ENCODE measurements at places on chromosomes 7 and 10. TPM values are rescaled to one million over a fixed set of nuclear protein-coding genes. Genes with fewer than 3 reads are reported as not detected.

GRCh38 chr7:19239951-19240350, 94.7 kb upstream of the FERD3L start:
- no peak overlapping the region for H3K27ac ChIP-seq
- H3K36me3 ChIP-seq: no peaks in the 10 kb centered on the region
- no peak for DNase-seq
- no peak overlapping the region for H3K4me3 ChIP-seq
- no peaks in the 10 kb centered on the region for H3K27me3 ChIP-seq

DNA sequence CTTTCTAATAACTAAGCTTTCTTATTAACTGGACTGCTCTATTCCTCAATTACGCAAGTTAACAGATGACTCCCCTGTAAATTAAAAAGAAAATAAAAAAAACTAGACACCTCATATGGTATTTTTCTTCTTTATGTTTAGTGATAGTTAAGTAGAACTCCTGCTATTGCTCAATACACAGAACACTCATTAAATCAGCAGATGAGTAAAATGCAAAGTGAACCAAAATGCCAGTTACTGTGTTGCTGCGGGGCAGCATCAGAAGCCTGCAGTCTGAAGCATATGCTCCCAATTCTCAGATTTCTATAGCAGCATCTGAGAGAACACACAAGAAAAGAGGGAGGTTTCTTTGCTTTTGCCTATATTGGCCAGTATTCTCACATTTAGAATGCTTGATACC, 28.4 kb downstream of the CDK6 start:
- no peak for DNase-seq
- H3K27me3 ChIP-seq: no peaks in the 10 kb centered on the region
- H3K36me3 ChIP-seq: peaks cover 6% of the 10 kb centered on the region
- no peak overlapping the region for H3K4me3 ChIP-seq
- H3K4me1 ChIP-seq: no peaks in the 10 kb centered on the region

DNA sequence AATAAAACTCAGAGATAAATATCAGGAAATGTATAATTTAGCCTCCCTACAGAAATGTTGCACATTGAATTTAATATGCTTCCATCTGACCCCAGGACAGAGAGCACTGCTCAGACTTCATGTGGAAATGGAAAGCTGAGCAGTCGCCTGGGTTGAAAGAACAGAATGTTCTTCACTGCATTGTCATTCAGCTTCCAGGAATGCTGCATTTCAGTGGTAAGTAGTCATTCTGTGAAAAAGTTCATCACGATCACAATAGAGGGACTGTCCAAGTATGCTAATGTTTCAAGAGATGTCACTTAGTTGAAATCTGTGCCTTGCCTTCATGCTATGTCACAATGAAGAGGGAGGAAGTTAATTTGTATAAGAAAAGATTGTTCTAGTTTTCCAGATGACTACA, 147.3 kb downstream of the NRCAM start:
- no peak overlapping the region for H3K27ac ChIP-seq
- no peak overlapping the region for H3K4me3 ChIP-seq
- H3K4me1 ChIP-seq: no peaks in the 10 kb centered on the region
- peaks cover 3% of the 10 kb centered on the region for H3K27me3 ChIP-seq
- no peaks in the 10 kb centered on the region for H3K36me3 ChIP-seq

- H3K27ac ChIP-seq: no peak overlapping the region
- H3K36me3 ChIP-seq: no peaks in the 10 kb centered on the region
- peaks cover 9% of the 10 kb centered on the region for H3K4me1 ChIP-seq
- no peaks in the 10 kb centered on the region for H3K27me3 ChIP-seq
Observed at GRCh38 chr7:1942941-1943289, 272.8 kb downstream of the ELFN1 start.

CRPPA gene
- total RNA-seq: 9.1 TPM
